ENCODE measurements at places on chromosomes 6 and 20.

GRCh38 chr6:401239-401993 lies 9.9 kb downstream of the IRF4 start:
- DNase-seq: no peak

GRCh38 chr6:36054956-36055355 lies 27.3 kb downstream of the MAPK14 start:
- no peak for DNase-seq

- DNase-seq: no peak
Measured at GRCh38 chr6:46023216-46023915, 7.7 kb upstream of the CLIC5 start.

GRCh38 chr6:56804996-56805395 lies 149.9 kb upstream of the BEND6 start:
- no peak for DNase-seq

GRCh38 chr6:12538881-12539357 lies 177.6 kb upstream of the PHACTR1 start:
- no peak for DNase-seq

DNA sequence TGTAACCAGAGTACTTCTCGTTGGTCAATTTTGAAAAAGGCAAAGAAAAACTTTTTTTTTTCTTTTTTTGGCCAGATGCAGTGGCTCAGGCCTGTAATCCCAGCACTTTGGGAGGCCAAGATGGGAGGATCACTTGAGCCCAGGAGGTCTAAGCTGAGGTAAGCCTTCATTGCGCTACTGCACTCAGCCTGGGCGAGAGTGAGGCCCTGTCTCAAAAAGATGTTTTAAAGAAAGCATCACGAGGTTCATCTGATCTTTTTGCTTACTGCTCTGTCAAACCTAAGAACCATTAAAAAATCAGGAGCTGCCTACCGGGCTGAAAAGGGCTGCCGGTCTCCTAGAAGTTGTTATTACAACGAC lies 607 bp downstream of the LYRM2 start:
- no peak for DNase-seq

DNA sequence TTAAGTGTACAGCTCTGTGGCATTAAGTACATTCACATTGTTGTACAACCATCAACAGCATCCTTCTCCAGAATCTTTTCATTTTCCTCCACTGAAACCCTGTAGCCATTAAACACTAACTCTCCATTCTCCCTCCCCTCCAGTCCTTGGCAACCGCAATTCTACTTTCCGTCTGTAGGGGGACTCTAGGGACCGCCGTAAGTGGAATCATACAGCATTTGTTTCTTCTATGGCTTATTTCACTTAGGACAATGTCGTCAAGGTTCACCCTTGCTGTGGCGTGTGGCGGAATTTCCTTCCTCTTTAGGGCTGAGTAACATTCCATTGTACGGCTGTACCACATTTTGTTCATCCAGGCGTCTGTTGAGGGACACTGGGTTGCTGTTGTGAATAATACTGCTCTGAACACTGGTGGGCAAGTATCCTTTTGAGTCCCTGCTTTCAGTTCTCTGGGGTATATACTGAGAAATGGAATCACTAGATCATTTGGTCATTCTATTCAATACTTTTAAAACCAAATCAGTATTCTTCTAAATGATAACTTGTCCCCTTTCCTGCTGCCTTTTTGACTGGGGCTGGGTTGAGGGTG lies 50.7 kb downstream of the PPP1R3G start:
- DNase-seq: no peak

DNA sequence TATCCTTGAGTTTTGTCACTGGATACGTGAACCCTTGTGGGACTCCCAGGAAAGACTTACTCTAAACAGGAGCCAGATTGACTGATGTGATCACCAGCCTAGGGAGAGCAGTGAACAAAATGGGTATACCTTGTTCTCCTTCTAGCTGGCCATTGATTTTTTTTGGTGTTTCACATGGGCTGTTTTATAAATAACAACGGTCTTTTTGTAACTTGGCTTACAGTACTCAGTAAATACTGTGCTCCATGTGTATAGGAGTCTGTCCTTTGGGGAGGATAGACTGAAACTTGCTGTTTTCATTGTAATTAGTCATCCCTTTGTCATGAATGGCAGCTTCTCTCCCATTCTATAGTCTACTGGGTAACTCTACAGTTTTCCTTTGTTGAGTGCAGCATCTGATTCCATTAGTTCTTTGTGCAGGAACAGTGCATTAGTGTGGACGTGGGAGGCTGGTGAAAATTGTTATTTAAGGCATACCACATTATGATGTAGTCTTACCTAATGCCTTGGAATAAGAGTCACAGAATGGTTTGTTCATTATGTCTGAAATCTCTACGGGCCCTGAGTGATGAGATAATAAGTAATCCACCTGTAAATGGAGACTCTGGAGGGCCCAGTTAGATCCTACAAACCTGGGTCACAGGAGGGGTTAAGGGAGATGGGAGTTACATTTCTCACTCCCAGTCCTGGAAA lies 89.5 kb downstream of the TIAM2 start:
- no peak for DNase-seq

DNA sequence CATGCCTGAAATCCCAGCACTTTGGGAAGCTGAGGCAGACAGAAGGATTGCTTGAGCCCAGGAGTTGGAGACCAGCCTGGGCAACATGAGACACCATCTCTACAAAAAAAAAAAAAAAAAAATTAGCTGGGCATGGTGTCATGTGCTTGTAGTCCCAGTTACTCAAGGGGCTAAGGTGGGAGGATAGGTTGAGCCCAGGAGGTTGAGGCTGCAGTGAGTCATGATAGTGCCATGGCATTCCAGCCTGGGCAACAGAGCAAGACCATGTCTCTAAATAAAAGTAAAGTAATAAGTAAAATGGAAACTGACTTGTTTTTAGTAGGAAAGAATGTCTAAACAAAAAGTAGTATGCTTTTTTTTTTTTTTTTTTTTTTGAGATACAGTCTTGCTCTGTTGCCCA lies 240.7 kb downstream of the ARID1B start:
- no peak for DNase-seq

DNA sequence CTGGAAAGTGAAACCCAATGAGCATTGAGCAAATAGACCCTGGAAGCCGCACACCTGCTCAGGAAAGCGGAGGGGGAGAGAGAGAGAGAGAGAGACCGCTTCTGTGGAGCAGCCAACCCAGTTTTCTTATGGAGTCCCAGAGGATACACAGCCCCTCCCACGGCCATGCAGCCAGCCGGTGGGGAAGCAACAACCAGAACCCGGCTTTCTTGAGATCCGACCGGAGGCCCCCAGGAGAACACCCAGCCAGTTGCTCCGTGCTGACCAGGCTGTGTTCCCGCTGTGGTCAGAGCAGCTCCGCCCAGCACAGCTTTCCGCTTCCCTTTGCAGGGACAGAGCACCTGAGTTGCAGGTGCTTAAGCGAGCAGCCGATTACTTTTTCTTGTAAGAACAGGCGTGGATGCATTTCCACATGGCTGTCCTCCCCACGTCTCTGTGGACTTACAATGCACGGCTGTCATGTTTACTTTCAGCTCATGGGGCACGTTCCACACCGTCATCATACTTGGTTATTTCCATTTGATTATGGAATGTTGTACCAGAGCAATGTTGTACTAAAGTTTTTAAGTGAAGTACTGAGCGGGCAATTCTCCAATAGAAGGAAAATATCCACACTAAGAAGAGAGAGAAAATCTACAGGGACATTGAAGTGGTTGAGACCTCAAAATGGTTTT lies 381.9 kb downstream of the THBS2 start:
- no peak for DNase-seq

DNA sequence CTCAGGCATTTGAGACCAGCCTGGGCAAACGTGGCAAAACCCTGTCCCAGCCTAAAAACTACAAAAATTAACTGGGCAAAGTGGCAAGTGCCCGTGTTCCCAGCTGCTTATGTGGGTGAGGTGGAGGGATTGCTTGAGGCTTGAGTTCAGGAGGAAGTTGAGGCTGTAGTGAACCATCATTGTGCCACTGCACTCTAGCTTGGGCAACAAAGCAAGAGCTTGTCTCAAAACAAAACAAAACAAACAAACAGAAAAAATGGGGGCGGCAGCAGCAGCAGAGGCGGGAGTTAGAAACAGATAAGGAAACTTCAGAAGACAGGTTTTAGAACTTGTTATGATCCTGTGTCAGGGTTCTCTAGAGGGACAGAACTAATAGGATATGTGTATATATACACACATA lies 49.0 kb downstream of the SCAF8 start:
- no peak for DNase-seq

DNA sequence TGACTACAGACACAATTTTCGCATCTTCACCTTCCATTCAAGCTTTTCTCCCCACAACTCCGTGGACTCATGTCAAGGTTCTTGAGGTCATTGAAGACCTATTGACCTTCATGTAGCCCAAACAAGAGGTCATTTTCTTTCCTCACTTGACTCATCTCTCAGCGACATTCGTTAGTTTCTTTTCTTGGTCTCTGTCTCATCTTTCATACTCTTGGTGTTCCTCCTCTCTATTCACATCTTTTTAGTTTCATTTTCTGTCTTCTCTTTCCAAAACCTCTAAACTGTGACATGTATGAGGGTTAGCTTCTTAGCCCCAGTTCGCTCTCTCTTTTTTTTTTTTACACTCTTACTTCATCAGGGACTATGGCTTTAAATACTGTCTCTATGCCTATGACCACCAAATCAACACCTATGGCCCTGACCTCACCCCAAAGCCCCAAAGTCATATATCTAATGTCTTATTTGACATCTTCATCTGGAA lies 128.6 kb upstream of the BACH2 start:
- no peak for DNase-seq

DNA sequence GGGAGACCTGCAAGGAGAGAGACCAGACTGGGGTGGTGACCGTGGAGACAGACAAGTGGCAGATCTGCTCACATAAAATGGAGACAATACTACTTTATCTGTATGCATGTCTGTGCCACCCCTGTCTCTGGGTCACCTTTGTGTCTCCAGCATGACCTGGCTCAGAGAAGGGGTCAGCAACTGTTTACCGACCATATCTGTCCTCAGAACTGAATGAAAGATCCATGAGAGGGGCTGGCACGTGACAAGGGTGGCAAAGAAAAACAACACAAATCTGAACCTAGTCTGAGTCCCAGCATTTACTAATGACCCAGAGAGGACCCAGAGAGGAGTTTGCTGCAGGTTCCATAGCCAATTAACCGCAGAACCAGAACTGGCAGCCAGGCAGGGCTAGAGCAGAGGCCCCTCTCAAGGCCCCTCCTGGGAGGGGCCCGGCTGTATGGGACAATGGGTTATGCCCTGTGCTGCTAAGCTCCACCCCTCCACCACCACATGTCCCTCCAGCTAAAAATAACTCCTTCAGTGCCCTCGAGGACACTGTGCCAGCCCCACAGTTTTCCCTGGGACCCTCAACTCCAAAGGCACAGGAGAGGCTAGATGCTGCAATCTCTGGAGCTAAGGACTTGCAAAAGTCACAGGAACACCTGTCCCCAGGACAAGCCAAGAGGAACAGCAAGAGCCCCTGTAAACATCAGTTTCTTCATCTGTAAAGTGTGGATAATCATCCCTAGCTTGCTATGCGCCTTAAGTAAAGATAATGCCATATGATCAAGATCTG lies 2.2 kb downstream of the AHCY start:
- no peak for DNase-seq

GRCh38 chr20:58195047-58195446 lies 33.4 kb downstream of the ANKRD60 start:
- DNase-seq: no peak

DNA sequence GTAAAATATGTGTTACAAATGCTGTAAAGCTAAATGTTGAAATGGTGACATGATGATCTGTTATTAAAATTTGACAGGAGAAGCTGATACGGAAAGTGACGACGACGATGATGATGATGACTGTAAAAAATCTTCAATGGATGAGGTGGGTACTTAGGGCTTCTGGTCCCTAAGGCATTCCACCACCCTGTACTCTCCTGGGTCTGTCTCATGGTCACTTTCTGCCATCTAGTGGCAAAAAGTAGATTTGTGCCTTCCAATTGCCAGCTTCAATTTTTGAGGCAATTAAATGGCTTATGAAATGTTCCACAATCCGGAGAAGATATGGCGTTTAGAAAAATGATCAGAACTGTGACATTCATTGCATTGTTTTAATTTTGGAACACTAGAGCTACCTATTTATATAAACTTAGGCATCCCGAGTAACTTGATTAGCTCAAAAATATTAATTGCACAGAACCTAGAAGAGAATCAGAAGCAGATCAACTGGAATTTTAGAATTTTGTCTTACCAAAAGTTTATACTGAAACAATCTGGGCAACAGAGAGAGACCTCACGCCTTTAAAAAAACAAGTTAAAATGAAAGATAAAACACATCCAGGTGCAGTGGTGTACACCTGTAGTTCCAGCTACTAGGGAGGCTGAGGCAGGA lies 346.5 kb upstream of the PLCB4 start:
- no peak for DNase-seq

- DNase-seq: no peak
Measured at GRCh38 chr20:8912096-8912495, 156.8 kb upstream of the PLCB4 start.

DNA sequence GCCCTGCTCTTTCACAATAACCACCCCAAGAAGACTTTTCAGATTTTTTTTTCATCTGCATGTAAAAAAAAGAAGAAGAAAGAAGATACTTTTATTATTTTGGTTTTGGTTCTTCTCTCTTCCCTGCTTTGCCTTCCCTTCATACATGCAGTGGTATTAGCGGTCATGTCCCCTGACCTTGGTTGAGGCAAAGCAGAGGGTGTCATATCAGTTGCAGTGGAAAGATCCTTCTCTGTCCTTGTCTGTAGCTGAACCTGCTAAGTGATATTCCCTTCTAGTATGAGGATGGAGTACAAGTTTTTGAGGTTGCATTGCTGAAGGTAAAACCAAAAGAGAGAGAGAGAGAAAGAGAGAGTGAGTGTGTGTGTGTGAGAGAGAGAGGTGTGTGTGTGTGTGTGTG lies 345.7 kb downstream of the UTRN start:
- no peak for DNase-seq

GRCh38 chr20:61974357-61974665 lies 91.4 kb downstream of the TAF4 start:
- no peak for DNase-seq

GRCh38 chr6:35729722-35730121 lies 7.1 kb upstream of the ARMC12 start:
- DNase-seq: no peak

- no peak for DNase-seq
Measured at GRCh38 chr6:47145212-47145611, 103.1 kb upstream of the ADGRF1 start.

GRCh38 chr6:142705054-142705453 lies 239.9 kb downstream of the HIVEP2 start:
- DNase-seq: no peak
